Posterior vena cava (tissue), 2 donors: ENCODE measurements at places on chromosomes 3 and 15. TPM values are rescaled to one million over a fixed set of nuclear protein-coding genes. Genes with fewer than 3 reads are reported as not detected.

DNA sequence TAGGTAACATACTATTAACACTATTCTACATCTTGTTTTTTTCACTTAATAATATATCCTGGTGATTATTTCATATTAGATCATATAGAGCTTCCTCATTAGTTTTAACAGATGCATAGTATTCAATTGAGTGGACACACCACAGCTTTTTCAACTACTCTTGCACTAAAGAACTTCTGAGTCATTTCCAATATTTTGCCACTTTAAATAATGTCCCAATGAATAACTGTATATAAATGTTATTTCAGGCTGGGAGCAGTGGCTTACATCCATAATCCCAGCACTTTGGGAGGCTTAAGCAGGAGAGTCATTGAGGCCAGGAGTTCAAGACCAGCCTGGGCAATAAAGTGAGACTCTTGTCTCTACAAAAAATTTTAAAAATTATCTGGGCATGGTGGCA lies 26.9 kb downstream of the MAP1A start:
- DNase-seq: no peak

DNA sequence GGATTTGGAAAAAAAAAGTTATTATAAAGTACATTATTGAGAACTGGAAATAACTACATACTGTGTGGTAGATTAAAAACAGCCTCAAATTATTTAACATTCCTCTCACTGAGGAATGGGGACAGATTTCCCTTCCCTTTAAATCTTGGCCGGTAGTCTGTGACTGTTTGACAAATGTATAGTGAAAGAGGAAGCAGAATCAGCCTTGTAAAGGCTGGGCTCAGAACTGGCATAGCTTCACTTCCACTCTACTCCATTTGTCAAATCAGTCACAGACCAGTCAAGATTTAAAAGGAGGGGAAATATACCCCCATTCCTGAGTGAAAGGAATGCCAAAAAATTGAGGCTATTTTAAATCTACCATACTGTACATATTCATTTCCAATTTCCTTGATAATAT lies 18.2 kb upstream of the B4GALT4 start:
- no peak for DNase-seq

GRCh38 chr3:134300520-134300919 lies 49.9 kb upstream of the RYK start:
- no peak for DNase-seq

DNA sequence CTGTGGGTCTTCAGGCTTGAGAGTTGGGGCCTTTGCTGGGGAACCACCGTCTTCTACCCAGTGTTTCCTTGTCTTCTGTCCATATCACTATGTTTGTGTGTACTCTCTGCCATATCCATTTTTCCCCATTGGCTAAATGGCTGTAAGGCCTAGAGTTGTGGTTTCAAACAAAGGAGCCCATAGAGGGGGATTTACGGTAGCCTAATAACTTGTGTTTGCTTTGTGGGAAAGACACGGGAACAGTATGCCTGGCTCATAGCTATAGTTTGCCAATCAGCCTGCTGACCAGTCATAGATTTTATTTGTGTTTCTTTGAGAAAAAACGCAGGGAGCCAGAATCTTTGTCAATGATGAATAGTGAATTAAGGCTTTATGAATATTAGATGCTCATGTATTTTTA lies 554.8 kb downstream of the NAALADL2 start:
- DNase-seq: no peak

- no peak for DNase-seq
Observed at GRCh38 chr3:31008994-31009393, 114.5 kb upstream of the GADL1 start.

DNA sequence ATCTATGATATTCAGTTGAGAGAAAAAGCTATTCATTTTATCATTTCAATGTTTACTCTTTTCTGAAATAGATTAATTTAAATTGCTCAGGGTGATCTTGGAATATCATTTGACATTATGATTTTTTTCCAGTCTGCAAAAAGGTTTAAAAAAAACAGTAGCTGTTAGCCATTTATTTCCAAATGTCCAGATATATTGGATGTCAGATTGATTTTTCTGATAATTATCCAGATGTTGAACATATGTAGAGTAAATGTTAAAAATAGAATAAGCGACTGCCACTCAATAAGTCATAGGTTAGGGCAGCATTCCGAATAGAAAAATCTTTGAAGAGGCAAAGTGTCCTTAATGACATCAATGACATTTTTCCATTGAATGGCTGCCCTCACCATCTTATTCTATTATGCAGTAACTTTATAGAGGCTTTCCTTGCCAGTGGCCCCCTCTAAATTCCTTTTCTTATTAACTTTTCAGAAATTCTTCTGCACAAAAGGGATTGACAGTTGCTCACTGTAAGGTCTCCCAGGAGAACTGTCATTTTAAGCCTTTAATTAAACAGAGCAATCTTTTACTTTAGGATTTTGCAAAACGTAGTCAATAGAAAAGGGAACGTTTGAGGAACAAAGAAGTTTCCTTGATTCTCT lies 316.5 kb downstream of the GBE1 start:
- no peak for DNase-seq

DNA sequence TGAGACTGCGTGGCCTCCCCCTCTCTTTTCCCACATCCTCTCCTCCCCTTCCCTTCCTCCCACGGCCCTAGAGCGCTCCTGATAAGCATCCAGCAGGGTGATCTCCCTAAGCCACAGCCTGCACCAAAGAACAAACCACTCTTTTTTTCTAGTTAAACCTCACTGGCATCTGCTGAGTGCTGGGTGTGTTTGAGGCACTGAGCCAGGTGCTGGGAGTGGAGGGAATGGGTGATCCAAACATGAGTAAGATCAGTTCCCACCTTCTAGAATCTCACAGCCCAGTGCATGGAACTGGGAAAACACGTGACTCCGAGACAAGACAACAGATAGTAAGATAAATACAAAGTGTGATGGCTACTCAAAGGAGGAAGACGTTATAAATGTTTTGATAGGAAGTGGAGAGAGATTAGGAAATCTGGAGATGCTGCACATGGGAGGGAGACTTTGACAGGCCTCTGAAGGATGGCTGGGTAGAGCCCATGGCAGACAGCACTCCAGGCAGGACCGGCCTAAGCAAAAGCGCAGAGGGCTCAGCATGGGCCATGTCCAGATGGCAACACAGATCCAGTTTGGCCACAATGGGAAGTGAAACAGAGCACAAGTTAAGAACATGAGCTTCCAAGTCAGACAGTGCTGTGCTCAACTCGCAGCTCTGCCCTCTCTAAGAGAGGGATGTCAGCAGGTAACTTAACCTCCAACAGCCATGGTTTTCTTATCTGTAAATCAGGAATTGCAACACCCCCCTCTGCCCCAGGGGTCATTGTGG lies 55.6 kb downstream of the CCR3 start:
- no peak for DNase-seq

- DNase-seq: no peak
Observed at GRCh38 chr3:55571913-55572312, 84.8 kb upstream of the WNT5A start.

DNA sequence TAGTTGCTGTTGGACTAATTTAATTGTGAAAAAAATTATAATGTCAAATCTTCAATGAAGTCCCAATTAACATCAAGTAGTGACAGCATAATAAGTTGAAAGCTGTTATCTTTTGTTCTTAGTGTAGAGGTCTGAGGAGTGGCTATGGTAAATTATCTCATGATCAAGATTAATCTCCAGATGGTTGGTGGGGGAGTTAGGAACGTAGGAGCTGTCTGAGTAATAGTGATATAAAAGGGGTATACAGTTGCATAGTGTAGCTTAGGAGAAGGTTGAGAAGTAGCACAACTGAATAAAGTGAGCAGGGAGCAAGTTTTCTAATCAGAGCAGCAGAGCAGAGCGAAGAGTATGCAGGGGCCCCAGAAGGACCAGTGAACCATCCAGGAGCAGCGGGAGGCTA lies 19.5 kb downstream of the TMOD2 start:
- DNase-seq: no peak

GRCh38 chr3:139670196-139670595 lies 7.6 kb downstream of the NMNAT3 start:
- DNase-seq: no peak

DNA sequence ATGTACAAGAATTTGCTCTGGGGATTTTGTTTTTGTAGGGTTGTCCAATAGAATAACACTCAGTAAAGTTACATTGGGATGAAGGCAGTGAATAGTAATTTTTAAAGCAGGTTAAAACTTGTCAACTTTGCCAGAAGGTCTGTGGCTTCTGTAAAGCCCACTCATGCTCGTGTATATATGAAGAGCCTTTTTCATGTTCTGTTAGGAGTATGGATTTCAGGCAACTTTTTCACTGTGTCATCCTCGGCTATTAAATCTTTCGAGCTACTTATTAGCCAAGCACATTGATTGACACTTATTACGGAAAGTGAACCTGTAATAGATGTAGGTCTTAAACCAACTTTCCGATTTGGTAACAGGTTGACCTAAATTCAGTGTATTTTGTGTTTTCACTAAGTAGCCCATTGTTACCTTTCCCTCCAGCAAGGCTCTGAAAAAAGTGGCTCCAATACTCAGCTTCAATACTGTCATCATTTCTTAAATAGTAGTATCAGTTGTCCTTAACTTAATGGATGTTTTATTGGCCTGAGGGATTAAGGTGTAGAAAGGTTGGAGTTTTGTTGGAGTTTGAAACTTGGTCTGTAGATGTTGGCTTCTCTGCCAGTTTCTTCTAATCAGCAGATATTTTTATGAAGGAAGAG lies 1.7 kb downstream of the PAK2 start:
- no peak for DNase-seq

- no peak for DNase-seq
Observed at GRCh38 chr3:96959901-96960641, 145.7 kb downstream of the EPHA6 start.

- DNase-seq: no peak
Observed at GRCh38 chr15:42705336-42705735, 31.6 kb downstream of the CDAN1 start.

DNA sequence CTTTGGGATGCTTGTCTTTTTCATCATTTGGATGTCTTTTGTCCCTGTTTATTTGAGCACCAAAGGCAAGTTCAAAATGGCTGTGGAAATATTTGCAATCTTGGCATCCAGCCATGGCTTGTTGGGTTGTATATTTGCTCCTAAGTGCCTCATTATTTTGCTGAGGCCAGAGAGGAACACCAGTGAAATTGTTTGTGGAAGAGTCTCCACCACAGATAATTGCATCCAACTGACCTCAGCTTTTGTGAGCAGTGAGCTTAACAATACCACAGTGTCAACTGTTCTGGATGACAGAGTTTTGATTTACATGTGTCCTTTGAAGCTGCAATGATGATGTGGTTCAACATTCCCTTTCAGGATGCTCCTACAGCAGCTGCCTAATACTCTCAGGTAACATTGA lies 83.0 kb upstream of the KCNAB1 start:
- DNase-seq: no peak

- DNase-seq: peak; percentile 29
Observed at GRCh38 chr15:40060236-40060961, 21.4 kb upstream of the SRP14 start.

DNA sequence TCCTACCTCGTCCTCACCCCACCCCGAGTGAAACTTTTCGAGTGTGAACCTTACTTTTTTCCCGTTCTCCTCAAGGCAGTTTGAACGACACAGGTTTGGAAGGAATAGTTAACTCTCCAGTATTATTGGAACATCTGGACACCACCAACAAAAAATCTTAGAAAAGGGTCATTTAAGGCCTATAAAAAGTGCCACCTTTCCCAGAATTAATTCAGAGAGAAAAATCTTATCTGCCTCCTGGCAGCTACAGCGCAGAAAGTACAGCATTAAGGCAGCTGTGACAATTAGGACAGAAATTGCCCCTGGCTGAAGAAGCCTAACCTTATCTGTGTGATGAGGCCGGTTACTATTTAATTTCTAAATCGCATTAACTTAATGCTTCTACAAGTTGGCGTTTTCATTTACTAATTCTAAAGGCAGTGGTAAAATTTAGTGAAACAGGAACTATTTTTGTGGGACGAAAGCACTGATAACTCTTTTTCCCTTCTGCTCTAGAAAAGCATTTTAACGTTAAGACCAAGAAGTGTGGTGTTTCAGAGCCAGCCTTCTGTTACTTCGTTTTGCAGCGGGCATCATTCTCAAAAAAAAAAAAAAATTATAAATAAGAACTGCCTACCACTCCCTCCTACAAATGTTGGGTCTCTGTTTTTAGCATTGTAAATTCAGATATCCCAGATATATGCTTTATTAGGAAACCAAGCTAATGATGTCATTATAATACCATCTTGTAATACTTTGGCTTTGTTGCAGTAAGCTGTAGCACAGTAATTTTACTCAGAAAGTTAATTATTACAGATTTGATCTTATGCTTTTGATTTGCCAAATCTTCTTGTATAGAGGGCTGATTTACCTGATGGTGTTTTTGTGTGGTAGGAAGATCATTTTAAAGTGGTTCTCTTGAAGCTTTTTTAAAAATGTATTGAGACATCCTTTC lies 1.4 kb downstream of the ATP11B start:
- DNase-seq: no peak

DNA sequence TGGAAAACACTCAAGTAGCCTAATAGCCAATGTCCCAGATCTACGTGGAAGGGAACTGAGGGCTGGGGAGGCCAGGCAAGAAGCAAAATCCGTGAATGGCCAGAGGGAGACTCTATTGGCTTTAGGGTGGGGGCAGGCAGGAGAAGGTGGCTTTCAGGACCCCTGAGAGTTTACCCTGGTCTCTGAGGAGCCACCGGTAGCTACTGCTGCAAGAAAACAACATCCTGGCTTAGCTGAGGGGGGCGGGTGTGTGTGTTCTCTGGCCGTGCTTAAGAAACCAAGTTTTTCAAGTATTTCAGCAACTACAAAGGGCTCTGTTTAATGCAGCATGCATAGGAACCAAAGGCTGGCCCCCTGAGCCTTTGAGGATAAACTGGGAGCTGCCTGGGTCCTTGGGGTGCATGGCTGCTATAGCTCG lies 47.6 kb upstream of the TRPM1 start:
- no peak for DNase-seq

DNA sequence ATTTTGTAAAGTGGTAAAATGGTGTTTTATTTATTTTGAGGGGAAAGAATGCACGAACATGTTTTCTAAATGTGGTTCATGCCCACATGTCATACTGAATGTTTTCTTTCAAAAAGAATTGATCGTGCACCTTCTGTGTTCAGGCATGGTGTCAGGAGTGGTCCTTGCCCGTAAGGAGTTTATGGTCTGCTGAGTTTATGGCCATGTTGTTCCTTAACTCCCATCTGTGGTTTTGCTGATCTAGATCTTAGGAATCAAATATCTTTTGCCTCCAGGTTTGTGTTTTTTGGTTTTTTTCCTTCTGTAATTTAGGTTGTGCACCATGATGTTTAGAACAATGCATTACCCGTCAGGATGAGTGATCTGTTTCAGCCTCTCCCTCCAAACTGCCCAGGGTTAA lies 304.4 kb upstream of the NR2E3 start:
- no peak for DNase-seq

- no peak for DNase-seq
Observed at GRCh38 chr3:175620532-175620931, 761.4 kb downstream of the NAALADL2 start.

- no peak for DNase-seq
Observed at GRCh38 chr15:70262171-70262570, 164.5 kb upstream of the TLE3 start.

C3orf38 gene
- total RNA-seq: 22.9 TPM

SLC27A2 gene
- total RNA-seq: 1.1 TPM

IGSF10 gene
- total RNA-seq: 2.2 TPM

FAM81A gene
- 0.90 TPM for total RNA-seq

GP9 gene
- not detected for total RNA-seq

TGM4 gene
- total RNA-seq: not detected

CCDC13 gene
- total RNA-seq: 1.4 TPM

THRB gene
- 25.0 TPM for total RNA-seq

FSTL1 gene
- 548 TPM for total RNA-seq

GOLGA8O gene
- 2.0 TPM for total RNA-seq
